NCI-H460 (cell line): ENCODE measurements at places on chromosomes 4 and X. TPM values are rescaled to one million over a fixed set of nuclear protein-coding genes. Genes with fewer than 3 reads are reported as not detected.

GPRASP1 gene
- total RNA-seq, result 0.94 and 2.2 TPM in 2 replicates

RRAGB gene
- total RNA-seq, result 8.9 and 9.8 TPM in 2 replicates

MXRA5 gene
- total RNA-seq, result not detected in 2 replicates

MANBA gene
- 13.1 and 13.6 TPM in 2 replicates for total RNA-seq

MAGEA2 gene
- total RNA-seq, result not detected in 2 replicates

CASP3 gene
- total RNA-seq, result 62.2 and 63.6 TPM in 2 replicates

AFM gene
- not detected in 2 replicates for total RNA-seq

FAM133A gene
- total RNA-seq, result 1.6 and 2.1 TPM in 2 replicates

F11 gene
- total RNA-seq, result not detected in 2 replicates

PNMA6F gene
- not detected in 2 replicates for total RNA-seq

HPGD gene
- total RNA-seq, result 0.26 and 1.1 TPM in 2 replicates

PCDH10 gene
- not detected in 2 replicates for total RNA-seq

C1QTNF7 gene
- not detected in 2 replicates for total RNA-seq

PF4V1 gene
- total RNA-seq, result 0.27 TPM in 1 of 2 replicates, not detected in the other

SPP1 gene
- total RNA-seq, result 1,528 and 1,619 TPM in 2 replicates

ARSJ gene
- total RNA-seq, result 0.84 and 0.95 TPM in 2 replicates

TSPAN6 gene
- total RNA-seq, result 35.3 and 40.8 TPM in 2 replicates

MCF2 gene
- total RNA-seq, result 0.05 TPM in 1 of 2 replicates, not detected in the other

UGT2B15 gene
- total RNA-seq, result not detected in 2 replicates
